ENCODE measurements at places on chromosomes 12 and 14.

- DNase-seq = peak; percentile 9
Observed at GRCh38 chr12:49703647-49704137, 3.5 kb downstream of the FMNL3 start.

GRCh38 chr14:31360919-31361662 lies 59.3 kb downstream of the HEATR5A start:
- DNase-seq = no peak

DNA sequence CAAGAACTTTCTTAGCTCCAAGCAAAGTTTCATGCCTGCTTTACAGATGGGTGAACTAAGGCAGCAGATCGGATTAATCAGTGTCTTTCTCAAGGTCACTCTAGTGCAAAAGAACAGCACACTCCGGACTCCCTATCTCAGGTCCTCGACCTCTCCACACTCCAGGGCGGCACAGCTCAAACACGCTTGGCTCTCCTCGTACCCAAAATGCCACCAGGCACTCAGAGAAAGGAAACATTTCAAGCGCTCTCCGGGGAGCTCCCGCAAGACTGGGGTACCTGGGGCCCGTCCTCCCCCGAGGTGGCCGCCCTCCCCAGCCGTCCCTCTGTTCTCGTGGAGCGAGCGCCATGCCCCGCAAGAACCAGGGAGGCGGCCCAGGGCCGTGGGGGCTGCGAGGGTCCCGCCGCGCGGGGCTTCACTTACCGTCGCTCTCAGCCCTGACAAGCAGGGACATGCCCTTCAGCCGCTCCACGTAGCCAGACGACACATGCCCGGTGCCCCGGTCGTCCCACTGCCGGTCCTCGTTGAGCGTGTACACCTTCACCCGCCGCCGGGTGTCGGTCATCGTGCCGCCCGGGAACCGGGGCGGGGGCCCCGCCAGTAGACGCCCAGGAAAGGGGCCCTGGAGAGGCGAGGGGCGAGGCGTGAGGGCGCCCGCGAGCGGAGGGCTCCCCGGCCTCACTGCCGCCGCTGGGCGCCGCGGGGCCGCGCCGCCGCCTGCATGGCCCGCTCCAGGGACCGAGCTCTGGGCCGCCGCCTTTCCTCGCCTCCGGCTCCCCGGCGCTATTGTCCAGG lies 830 bp downstream of the PPP4R3A start:
- DNase-seq = no peak

DNA sequence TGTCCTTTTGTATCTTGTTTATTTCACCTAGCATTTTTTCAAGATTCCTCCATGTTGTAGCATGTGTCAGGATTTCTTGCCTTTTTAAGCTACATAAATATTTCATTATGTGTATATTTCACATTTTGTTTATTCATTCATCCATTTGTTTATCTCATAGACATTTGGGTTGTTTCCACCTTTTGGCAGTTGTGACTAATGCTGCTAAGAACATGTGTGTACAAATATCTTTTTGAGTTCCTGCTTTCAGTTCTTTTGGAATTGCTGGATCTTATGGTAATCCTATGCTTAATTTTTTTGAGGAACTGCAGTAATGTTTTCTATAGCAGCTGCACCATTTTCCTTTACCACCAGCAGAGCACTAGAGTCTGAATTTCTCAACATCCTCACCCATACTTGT lies 62.4 kb downstream of the SCN8A start:
- no peak for DNase-seq

DNA sequence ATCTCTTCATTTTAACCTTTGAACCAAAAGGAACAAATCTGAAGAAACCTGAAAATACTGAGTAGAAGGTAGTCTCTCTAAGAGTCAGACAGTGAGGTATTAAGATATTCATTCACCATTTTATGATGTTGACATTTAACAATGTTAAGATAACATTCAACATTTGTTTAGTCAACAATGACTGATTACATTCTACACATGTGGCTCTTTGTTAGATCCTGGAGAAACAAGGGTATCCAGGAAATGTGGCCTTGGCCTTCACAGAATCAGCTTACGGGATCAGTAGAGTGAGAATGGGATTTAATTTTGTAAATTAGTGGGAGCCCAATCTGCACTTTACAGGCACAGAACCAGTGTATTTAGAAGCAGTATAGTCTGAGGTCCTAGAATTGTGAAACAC lies 355.5 kb downstream of the KCNH5 start:
- DNase-seq = no peak

- no peak for DNase-seq
Observed at GRCh38 chr14:71264260-71264659, 357.0 kb downstream of the PCNX1 start.

- DNase-seq = no peak
Observed at GRCh38 chr12:2395354-2395977, 342.7 kb downstream of the CACNA1C start.

GRCh38 chr14:101105045-101105444 lies 201.5 kb upstream of the RTL1 start:
- no peak for DNase-seq

- DNase-seq = no peak
Observed at GRCh38 chr12:22956690-22957089, 331.7 kb downstream of the ETNK1 start.

DNA sequence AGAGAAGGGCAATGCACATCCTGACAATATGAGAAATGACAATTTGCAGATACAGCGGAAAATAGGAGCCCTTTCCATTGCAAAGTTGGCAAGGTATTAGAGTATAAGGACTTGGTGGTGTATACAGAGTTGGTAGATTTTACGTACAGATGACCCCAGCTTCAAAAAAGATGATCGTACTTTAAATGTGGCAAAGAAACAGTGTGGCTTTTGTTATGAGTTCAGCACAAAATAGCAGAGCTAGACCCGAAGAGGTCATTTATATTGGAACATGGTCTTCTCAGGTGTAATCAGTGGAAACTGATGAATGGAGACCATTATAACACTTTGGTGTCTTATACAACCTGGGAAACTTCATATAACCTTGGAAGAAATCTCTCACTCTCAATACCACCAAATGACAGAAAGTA lies 2.3 kb downstream of the CLEC2B start:
- DNase-seq = no peak

GRCh38 chr12:386651-387050 lies 2.5 kb downstream of the KDM5A start:
- DNase-seq = no peak

- peak; percentile 71 for DNase-seq
Observed at GRCh38 chr14:30558675-30559555, at the start of gene G2E3. TSS of gene G2E3 (plus strand) at chr14:30559158. CDS start at chr14:30581080, 21,922 bp downstream.

DNA sequence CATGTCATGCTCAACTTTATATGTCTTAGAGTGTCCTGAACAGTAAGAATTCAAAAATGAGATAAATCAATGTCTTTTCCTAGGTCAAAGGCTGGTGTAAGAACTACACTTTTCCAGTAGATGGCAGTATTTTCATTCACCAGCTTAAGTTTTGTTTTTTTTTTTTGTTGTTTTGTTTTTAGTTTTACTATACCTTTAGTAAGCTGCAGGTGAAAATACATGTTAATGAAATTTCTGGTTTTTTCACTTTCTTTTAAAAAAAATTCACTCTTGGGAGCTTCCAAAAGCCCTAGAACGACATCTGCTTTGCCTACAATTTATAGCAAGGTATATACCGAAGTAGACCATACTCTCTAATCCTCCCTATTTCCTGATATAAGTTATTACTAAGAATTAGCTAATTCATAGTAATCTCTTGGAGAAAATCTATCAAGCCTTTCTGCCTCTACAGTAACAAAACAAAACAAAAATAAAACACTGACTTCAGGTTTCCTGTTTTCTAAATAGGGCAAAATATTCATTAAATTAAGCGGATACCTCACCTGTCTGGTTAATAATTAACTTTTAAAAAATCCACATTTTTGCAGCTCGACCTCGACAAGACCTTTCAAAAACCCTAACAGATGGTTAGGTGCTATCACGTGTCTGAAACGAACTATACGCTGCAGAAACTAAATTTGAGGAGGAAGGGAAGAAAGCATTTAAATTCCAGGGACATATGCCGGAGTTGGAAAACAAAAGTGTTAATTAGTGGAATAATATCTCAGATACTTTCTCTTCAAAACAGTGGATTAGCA lies 2.7 kb upstream of the SAMD4A start:
- no peak for DNase-seq

DNA sequence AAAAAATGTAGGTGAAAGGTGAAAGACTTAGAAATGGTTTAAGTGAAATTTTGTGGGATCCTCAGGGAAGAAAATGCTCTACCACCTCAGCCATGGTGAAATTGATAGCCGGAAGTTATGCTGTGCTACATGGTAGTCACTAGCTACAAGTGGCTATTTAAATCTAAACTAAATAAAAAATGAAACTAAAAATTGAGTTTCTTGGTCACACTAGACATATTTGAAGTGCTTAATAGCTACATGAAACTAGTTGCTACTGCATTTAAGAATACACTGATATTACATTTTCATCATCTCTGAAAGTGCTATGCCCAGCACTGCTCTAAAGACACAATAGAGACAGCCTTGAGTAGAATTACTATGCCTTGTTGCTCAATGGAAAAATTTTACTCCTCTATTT lies 10.3 kb upstream of the SLCO1B3 start:
- DNase-seq = no peak

Data from stimulated activated CD8-positive, alpha-beta memory T cell treated with anti-CD3 and anti-CD28 coated beads, Interleukin-2, amount 100 ng/mL, for 1 hour (primary cell).